Right renal pelvis (tissue), 4 donors: ENCODE measurements at places on chromosomes 13 and 19. TPM values are rescaled to one million over a fixed set of nuclear protein-coding genes. Genes with fewer than 3 reads are reported as not detected.

DNA sequence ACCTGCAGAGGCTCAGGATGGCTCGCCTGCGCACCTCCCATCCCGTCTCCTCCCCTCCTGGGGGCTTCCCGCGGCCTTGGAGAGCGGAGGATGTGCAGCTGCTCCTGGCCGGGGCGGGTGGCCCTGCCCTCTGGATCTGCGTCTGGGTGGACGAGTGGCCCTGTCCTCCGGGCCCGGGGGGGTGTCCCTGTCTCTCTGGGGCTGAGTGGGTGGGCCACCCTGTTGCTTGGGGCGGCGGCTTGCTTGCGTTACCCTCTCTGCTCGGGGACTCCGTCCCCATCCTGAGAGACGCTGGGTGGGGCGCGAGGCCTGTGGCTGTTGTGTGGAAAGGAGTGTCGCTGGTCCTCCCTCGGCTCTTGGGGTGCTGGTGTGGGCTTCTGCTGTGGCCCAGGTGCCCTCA, 34.6 kb downstream of the DOT1L start:
- no peak for DNase-seq

DNA sequence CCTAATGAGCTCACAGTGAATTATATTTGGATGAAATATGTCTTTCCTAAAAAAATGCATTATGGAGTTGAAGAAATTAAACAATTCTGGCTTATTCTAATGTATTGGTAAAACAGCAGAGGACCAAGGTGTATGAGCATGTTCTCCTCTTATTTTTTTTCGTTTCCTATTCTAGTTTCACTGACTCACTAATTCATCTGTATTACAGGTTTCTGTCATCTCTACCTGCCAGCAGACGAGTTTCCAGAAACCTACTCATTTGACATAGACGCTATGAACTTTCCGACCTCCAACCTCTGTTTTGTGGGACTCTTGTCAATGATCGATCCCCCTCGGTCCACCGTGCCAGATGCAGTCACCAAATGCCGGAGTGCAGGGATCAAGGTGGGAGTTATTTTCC, 20.3 kb downstream of the ATP12A start:
- DNase-seq: no peak

The ZNF575 gene
- polyA plus RNA-seq: 1.9 TPM

- no peak for DNase-seq
Observed at GRCh38 chr19:9597027-9597426, 12.7 kb upstream of the ZNF121 start.

The DDX49 gene
- polyA plus RNA-seq: 46.2 TPM

DNA sequence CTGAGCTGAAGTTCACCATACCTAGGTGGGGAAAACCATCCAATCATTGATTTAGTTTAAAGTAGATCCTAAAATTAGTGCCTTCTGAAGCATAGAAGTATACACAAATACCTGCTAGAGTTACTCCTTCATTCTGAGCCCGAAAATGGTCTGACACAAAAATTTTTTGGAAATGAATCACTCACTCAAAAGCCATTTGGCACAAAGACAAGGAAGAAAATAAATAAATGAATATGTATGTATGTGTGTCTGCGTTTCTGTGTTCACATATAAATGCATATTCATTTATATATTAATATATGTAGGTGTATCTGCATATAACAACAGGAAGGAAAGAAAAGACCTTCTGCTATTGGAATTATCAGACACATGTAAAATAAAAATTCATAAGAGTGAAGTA, 614.4 kb upstream of the PCDH9 start:
- no peak for DNase-seq

DNA sequence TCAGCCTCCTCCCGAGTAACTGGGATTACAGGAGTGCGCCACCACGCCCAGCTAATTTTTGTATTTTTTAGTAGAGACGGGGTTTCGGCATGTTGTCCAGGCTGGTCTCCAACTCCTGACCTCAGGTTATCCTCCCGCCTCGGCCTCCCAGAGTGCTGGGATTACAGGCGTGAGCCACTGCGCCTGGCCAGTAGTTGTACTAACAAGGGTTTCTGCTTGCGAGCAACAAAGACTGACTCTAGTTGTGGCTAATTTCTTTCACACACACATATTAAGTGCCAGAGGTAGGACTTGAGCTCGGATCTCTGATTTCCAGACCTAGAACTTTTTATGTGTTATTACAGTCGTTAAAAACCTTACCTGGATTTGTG, 635 bp upstream of the PCCA start:
- no peak for DNase-seq

The CD177 gene
- not detected for polyA plus RNA-seq

DNA sequence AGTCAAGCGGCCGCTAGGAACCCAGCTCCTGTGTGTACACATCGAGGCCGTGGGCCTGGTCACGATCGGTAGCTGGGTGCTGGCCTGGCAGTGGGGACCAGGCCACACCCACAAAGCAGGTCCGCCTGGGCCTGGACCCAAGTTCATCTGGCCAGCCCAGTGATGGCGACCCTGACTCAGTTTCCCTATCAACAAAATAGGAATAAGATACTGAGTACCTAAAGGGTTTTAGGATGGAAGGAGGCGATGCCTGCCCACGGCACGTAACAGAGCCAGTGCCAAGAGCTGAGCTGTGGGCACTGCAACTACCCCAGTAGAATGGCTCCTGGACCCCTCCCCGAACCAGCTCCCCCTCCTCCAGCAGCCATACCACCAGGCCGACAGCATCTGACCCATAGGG, 243.5 kb upstream of the SGCG start:
- no peak for DNase-seq

The MRPL4 gene
- 38.4 TPM for polyA plus RNA-seq

- DNase-seq: no peak
Observed at GRCh38 chr19:19526581-19527370, 1.9 kb upstream of the YJEFN3 start.

DNA sequence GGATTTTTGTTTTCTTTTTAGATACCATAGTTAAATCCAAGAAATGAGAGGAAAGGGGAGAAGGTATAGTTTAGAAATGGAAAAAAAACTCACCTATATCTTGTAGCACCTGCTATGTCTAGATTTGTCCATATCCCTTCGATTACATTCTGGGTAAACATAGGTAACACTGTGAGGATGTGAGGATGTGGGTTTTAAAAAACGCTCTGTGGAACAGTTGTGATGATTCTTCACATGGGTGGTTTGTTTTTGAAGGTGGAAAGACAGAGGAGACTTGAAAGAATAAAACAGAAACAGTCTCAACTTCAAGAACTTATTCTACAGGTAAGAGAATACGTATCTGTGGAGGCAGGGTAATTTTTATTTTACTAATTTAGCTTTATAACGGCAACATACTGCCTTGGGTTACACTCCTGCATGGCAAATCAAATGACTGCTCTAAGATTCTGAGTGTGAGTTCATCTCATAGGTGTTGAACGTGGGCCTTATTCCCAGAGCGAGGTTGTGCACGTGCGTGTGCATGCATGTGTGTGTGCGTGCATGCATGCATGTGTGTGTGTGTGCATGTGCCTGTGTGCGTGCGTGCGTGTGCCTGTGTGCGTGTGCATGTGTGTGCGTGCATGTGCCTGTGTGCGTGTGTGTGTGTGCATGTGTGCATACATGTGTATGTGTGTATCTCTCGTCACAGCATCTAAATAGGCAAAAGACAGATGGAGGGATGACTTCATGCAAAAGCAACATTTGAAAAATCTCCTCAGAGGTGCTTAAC, 23.5 kb downstream of the ATP4B start:
- no peak for DNase-seq

DNA sequence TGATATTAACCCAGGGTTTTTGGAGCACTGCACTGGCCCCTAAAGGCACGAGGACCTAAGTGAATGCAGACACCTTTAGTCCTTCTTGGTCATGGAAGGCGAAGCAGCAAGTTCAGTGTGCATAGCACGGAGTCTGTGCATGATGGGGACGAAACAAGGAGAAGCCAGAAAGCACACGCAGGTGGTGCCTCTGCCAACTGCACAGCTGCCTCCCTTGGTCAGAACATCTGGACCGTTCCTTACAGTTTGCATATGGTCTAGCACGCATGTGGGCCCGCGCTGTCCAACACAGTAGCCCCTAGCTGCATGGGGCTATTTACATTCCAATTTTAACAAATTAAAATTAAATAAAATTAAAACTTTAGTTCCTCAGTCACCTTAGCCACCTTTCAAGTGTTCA, 44.0 kb downstream of the FLT3 start:
- DNase-seq: no peak

GRCh38 chr13:31320946-31321345, 121.2 kb downstream of the B3GLCT start:
- no peak for DNase-seq

DNA sequence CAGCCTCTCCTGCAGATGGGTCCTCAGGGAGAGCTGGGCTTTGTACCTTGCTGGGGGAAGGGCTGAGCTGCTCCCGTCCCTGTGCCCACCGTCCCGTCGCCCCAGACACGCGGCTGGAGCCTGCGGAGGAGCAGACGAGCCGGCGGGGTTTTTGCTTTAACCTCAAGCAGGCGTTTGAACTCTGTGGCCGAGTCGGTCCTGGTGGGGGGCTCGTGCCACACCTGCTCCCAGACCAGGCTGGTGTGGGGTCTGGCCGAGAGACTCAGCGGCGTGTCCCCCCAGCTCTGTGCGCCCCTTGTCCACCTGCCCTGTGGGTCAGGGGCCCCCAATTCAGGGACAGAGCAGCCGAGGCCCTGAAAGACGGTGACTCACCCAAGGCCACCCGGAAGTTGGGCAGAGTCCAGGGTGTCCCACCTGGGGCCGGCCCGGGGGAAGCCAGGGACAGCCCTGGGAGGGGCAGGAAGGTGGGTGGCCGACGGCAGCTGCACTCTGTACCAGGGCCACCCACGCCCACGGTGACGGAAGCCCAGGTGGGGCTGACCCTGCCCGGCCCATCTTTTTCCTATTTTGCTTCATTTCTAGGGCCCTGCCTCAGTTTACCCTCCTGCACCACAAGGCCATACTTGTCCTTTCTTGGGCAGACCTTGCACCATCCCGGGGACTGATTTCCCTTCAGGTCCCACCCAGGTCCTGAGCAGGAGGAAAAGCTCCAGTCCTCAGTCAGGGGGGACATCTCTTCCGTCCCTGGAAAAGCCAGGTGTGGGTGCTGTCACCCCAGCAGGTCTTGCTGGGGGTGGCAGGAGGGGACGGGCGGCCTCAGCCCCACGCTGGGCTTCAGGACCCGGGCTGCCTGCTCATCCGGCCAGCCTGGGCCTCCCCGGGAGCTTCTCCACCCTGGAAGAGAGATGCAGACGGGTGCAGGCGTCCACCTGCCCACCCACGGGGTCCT, 5.3 kb downstream of the EFNA2 start:
- DNase-seq: no peak

DNA sequence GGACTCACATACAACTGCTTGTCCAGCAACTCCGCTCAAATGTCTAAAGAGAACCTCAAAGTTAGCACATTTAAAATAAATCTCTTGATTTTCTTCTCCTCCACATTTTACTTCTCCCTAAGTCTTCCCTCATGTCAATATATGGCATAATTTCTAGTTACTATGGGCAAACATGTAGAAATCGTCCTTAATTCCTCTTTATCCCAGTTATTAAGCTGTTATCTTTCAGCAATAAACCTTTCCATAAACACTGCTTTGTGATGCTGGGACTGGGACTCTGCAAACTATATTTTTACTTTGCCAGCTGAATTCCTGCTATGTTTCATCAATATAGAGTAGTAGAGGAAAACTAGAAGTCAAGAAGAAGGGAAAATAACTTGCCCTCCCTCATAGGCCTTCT, 99.7 kb downstream of the KCNRG start:
- no peak for DNase-seq

DNA sequence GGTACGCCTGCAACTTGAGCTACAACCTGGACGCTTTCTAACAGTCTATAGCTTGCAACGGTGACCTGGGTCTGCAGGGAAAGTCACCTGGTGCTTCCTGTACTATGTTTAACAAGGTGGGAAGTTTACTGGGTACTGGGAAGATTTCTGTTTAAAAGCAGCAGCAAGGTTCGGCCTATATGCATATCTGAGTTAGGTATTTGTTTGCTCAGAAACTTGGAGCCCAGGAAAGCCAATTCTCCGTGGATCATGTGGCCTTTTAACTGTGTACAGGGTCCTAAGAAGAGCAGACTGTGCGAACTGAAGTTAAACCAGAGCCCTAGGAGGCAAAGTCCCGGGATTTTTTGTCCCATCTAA, 103.1 kb downstream of the STK24 start:
- DNase-seq: no peak

- DNase-seq: no peak
Observed at GRCh38 chr19:46489445-46490272, 6.0 kb downstream of the PNMA8B start.

DNA sequence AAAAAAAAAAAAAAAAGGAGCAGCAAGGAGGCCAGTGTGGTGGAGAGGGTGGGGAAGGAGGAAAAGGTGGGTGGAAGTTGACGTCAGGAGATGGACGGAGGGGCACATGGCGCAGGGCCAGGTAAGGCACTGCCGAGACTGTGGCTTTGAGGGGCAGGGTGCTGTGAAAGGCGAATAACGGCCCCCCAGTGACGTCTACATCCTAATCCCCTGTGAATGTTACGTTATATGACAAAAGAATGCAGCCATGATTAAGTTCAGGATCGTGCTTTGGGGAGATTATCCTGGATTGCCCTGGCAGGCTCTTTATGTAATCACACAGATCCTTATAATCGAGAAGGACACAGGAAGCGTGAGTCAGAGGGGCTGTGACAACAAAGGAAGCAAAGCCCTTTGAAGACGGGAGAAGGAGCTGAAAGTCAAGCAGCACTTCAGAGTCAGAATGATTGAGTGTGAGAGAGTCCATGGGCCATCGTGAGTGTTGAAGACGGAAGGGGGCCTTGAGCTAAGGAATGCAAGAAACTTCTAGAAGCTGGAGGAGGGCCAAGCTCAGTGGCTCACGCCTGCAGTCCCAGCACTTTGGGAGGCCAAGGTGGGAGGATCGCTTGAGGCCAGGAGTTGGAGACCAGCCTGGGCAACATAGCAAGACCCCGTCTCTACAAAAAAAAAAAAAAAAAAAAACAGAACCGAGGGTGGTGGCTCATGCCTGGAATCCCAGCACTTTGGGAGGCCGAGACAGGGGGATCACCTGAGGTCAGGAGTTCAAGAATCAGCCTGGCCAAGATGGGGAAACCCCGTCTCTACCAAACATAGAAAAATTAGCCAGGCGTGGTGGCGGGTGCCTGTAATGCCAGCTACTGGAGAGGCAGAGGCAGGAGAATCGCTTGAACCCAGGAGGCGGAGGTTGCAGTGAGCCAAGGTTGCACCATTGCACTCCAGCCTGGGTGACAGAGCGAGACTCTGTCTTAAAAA, 13.8 kb upstream of the CEACAM16 start:
- no peak for DNase-seq

The NAPSA gene
- 10.4 TPM for polyA plus RNA-seq

DNA sequence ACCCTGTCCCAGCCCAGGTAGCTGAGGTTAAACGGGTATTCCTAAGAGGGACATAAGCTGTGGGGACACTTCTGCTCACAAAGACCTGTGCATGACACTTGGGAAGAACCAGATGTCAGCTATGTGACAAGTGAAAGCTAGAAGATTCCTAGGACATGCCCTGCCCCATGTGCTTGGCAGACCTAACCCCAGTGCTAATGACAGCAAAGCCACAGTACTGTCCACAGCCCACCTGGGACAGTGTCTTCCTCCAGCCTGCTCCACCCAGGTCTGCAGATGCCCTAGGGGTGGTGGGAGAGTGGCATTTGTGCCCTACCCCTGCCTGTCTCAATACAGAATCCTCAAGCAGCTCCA, 18.4 kb upstream of the EPHX3 start:
- DNase-seq: no peak

The TSHZ3 gene
- 15.7 TPM for polyA plus RNA-seq
